ENCODE measurements at places on chromosomes 5 and 9. TPM values are rescaled to one million over a fixed set of nuclear protein-coding genes. Genes with fewer than 3 reads are reported as not detected.

The LOX gene
- total RNA-seq, result 10.1 TPM

The ADAMTS12 gene
- total RNA-seq, result 1.7 TPM

The EQTN gene
- total RNA-seq, result not detected

The SLC34A3 gene
- not detected for total RNA-seq

The SHISAL2B gene
- not detected for total RNA-seq

The WDR38 gene
- total RNA-seq, result not detected

The SPINK6 gene
- not detected for total RNA-seq

The TLE1 gene
- total RNA-seq, result 17.1 TPM

The GDA gene
- total RNA-seq, result not detected

The TTC16 gene
- total RNA-seq, result 0.11 TPM

The FUT7 gene
- 0.28 TPM for total RNA-seq

The PFN3 gene
- total RNA-seq, result not detected

The ORM2 gene
- total RNA-seq, result not detected

The DPYSL3 gene
- 56.2 TPM for total RNA-seq
